Renal pelvis (tissue), 12 donors: ENCODE measurements at places on chromosomes 2 and 18. TPM values are rescaled to one million over a fixed set of nuclear protein-coding genes. Genes with fewer than 3 reads are reported as not detected.
A peak's percentile ranks its signal among the peaks of the same experiment; 100 is the strongest.

DNA sequence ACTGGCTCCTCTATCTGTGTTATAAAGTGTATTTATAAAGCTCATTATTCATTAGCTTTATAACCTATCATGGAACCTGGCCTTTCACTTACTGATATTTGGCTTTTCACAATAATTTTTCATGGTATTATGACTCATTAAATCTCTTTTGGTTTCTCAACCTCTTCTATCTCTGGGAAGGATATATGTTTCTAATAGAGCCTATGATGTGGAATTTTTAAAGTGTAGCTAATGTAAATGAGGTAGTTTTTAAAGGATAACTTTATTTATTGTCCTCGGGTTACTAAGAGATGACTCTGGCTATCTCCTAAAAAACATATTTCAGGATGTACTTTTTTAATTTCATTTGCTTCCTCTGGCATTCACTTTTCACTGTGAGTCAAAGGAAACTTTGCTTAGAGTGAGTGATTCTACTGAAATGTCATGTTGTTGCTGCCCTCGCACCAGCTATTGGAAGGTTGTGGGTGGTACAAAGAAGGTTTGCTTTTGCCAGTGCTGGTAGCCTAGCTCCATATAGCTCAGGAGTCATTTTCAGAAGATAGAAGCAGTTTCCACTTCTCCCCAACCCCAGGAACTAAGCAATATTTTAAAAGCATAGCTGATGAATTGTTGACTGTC, 85.2 kb upstream of the RPE start:
- no peak for DNase-seq

- no peak for DNase-seq
Observed at GRCh38 chr2:192025637-192026036, 169.1 kb downstream of the TMEFF2 start.

- DNase-seq, result no peak
Observed at GRCh38 chr18:9174302-9174701, 37.7 kb downstream of the ANKRD12 start.

- no peak for DNase-seq
Observed at GRCh38 chr2:196718419-196719109, 79.0 kb downstream of the CCDC150 start.

GRCh38 chr2:57890464-57890863, 156.1 kb upstream of the VRK2 start:
- no peak for DNase-seq

DNA sequence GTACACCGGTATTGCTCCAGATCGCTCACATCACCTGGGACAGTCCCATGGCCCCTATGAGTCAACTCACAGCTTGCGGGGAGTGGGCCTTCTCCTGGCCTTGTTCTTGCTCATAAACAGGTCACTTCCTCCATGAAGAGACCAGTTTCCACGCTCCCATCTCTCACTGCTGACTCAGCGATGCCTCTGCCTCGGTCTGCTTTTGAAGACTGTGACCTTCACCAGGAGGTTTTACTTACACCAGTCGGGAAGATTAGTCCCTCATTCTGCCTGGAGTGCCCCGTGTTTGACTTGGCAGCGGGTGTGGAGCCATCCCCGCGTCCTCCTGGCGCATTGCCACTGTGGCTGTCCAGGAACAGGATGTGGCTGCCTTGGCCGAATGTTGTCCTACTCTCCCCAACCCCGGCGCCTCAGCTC, 159.8 kb downstream of the RHBDD1 start:
- DNase-seq, result no peak

DNA sequence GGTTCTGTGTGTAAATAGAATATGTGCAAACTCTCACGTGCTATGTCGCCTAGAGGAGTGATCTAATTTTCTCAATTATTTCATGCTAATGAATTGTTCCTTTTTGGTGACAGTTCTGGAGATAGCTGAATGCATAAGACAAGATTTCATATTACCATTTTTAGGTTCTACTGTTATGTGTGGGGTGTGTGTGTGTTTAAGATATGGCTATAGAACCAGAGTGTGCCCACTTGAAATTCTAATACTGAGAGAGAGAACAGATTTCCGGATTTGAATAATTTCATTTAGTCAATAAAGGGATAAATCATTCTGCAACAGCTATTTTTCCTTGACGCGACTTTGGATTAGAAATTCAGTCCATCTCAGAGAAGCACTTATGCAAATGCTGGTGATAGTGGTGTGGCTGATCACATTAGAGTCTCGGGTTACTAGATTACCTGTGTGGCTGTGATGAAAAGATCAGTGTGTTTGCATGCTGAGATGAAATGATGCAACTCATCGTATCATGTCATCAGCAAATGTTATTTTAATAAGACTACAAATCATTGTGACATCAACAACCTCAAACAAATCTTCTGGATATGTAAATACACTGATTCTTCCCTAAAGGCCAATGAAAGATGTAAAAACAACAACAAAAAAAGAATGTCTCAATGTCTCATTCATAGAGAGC, 415.9 kb downstream of the EPHA4 start:
- no peak for DNase-seq

GRCh38 chr18:44857744-44858491, 177.2 kb downstream of the SETBP1 start:
- DNase-seq, result no peak

DNA sequence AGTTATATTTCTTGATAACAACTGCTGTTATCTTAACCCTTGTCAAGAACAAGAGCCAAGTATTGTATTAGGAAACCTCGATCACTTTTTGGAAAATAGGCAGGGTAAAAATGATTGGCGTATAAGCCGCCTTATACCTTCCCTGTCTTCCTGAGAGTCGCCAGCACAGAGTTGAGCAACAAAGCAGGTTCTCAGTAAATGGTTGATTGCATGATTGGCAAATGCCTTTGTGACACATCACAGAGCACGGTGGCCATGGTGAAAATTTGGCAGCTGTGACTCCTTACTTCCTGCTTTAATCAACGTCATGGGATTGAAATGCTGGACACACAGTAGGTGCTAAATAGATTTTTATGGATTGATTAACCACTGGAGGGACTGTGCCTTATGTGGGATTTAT, 3.9 kb upstream of the KLHL29 start:
- peak; percentile 43 for DNase-seq

DNA sequence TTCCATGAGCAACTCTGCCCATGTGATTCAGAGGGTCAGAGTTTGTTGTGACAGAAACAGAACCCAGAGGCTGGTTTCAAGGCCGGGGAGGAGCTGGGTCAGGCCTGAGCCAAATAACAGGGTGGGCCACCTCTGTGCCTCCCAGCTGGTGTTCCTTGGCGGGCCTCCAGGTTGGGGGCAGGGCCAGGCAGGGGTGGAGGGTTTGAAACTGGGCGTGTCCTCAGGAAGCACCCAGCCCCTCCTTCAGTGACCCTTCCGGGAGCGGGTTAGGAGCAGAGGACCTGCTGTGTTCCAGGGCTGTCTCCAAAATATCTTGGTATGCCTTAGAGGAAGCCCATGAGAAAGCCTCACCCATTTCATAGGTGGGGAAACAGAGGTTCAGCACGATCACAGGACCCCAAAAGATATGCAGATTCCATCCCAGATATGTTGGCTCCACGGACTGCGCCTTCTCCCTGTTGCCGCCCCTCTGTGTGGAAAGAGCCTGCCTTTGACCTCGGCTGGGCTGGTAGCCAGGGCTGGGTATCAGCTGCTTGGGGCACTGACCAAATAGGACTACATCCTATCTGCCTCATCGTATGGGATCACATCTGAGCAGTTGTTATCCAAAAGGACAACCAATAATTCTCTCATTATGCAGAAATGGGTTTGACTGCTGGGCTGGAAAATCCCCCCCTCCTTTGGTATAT, 74.8 kb upstream of the GLI2 start:
- no peak for DNase-seq

DNA sequence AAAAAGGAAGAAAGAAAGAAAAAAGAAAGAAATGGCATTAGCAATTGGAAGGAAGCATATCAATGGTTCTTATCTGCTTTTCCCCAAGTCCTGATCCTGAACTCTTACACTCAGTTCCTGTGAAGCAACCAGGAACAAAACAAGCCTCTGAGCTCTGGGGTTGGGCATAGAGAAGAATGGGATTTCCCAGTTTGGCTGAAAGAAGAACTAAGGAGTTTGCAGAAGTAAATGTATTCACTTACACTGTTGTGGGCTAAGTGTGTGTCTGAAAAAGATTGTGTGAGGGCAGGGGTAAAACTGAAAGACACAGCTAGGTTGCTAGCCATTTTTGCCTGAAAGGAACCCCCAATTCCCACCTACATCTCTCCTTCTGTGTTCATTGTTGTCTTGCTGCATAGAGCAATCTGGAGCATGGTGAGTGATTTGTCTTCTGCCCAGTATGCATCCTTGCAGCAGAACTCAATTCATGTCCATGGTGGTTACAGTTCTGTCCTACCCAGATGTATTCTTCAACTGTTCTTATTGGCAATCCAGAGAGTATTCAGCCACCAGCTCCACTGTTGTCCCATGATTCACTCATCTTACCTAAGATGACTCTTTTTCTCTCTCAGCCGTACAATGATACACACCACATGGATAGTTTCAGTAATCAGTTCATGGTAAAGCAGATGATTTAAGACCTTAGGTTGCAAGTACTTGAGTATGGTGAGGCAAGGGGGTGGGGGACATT, 348.7 kb downstream of the ARHGAP15 start:
- DNase-seq, result no peak

DNA sequence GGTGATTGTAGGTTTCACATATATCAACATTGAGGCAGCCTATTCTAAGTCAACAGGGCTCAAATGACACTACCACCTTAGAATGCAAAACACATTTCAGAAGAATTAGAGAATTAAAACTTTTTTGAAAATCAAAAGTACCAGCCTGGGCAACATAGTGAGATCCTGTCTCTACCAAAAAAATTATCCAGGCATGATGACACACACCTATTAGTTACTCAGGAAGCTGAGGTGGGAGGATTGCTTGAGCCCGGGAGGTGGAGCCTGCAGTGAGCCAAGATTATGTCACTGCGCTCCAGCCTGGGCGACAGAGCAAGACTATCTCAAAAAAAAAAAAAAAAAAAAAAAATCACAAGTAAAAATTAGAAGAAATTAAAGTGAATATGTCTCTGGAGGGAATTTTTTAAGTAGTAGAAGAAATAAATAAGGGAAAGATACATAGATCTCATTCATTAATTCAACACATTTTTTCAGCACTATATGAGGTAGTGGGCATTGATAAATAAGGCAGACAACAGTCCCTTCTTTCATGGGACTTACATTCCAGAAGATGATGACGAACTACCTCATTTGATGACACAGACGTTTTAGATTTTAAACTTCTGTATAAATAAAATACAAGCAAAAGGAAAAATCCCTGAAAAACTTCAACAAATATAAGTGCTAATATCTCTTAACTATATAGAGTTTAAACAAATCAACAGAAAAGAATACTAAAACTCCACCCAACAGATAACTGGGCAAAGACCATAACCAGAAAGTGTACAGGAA, 42.3 kb downstream of the STPG4 start:
- DNase-seq, result no peak

- no peak for DNase-seq
Observed at GRCh38 chr2:88599527-88599926, 27.7 kb downstream of the EIF2AK3 start.

- DNase-seq, result no peak
Observed at GRCh38 chr2:166148500-166149400, 20.9 kb upstream of the SCN1A start.

The PLA2R1 gene
- polyA plus RNA-seq, result 83.9 TPM

The TUBA3E gene
- not detected for polyA plus RNA-seq

The POTEC gene
- polyA plus RNA-seq, result 0.11 TPM

The ABCG5 gene
- 0.84 TPM for polyA plus RNA-seq

The CCDC74A gene
- polyA plus RNA-seq, result 20.2 TPM

The CHRNG gene
- polyA plus RNA-seq, result 1.4 TPM

The SERPINB13 gene
- polyA plus RNA-seq, result not detected

The PROKR1 gene
- 0.21 TPM for polyA plus RNA-seq

The FOXI3 gene
- 0.19 TPM for polyA plus RNA-seq

The SLC20A1 gene
- polyA plus RNA-seq, result 51.5 TPM

The DNAH7 gene
- 6.1 TPM for polyA plus RNA-seq
